Pulmonary artery endothelial cell (primary cell): ENCODE measurements at places on chromosomes 6 and 20. TPM values are rescaled to one million over a fixed set of nuclear protein-coding genes. Genes with fewer than 3 reads are reported as not detected.

The KCNK16 gene
- total RNA-seq = not detected in 2 replicates

The HAO1 gene
- 0.07 TPM in 1 of 2 replicates, not detected in the other for total RNA-seq

The SLC17A1 gene
- total RNA-seq = not detected in 2 replicates

The RTEL1 gene
- 16.8 and 21.4 TPM in 2 replicates for total RNA-seq
